ENCODE measurements at places on chromosomes 11 and 22. TPM values are rescaled to one million over a fixed set of nuclear protein-coding genes. Genes with fewer than 3 reads are reported as not detected.

DNA sequence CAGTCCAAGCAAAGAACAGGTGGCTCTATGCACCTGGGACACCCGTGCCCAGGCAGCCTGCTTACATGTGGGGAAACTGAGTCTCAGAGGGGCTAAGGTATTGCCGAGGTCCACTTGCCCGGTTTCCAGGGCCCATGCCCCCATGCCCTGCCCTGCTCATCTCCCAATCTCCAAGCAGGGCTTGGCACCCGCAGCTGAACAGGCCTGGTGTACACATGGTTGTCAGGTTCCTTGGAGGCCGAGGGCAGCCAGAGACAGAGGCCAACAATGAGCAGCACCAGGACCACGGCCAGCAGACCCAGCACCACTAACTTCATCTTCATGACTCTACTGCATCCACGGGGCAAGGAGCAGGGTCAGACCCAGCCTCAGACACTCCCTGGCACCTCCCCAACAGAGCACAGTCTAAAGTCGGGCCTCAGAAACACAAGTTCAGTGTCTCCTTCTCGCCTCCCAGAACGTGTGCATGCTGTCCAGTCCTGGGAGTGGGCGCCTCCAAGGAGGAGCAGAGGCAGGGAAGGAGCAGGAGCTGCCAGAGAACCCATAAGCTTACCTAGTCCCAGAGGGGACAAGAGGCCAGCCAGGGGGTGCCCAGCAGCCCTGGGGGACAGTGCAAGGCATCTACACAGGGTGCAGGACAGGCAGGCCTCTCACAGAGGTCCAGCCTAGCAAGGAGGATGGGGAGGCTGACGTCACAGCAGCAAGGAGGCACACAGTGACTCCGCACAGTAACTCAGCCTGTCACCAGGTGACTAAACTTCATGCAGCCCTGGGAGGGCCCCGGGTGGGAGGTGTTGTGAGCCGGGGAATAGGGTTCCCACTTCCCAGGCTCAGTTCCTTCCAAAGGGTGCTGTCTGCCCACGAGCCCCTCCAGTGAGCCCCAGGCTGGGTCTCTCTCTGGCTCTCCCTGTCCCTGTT, 20.2 kb upstream of the RGL4 start:
- no peaks in the 10 kb centered on the region for H3K27me3 ChIP-seq
- peaks cover 8% of the 10 kb centered on the region for H3K4me1 ChIP-seq
- H3K27ac ChIP-seq = no peak overlapping the region
- peaks cover 10% of the 10 kb centered on the region for H3K36me3 ChIP-seq

DNA sequence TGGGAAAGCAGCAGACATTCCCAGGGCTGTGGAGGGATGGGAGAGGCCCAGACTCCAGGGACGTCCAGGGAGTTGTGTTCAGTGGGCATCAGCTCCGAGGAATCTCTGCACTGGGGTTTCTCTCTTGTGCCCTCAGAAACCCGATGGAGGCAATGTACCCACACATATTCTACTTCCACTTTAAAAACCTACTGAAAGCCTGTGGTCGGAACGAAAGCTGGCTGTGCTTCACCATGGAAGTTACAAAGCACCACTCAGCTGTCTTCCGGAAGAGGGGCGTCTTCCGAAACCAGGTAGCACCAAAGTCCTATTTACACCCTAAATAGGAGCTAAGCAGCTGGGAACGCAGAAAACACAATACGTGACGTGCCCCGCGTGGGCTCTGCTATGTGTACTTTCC, 8.3 kb downstream of the APOBEC3D start:
- peaks cover 22% of the 10 kb centered on the region for H3K4me1 ChIP-seq
- no peak for DNase-seq
- no peaks in the 10 kb centered on the region for H3K27me3 ChIP-seq
- H3K36me3 ChIP-seq = peaks cover 51% of the 10 kb centered on the region

DNA sequence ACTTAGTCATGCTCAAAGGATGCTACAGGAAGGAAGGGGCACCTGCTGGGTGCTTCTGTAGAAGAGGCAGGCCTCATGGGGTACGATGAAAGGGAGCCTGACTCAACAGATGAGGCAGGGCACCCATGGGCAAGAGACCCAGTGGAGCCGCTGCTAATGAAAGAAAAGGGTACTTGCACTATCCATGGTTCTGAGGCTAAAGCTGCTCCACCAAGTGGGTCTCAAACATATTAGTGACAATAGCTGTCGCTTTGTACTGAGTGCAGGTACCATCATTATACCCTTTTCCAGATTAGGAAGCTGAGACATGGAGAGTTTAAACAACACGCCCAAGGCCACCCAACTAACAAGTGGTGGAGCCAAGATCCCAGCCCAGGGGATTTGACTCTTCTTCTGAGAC, 127.5 kb upstream of the SERPIND1 start:
- H3K27me3 ChIP-seq = peaks cover 11% of the 10 kb centered on the region
- no peaks in the 10 kb centered on the region for H3K36me3 ChIP-seq
- DNase-seq = no peak
- no peak overlapping the region for H3K4me3 ChIP-seq
- no peak overlapping the region for H3K27ac ChIP-seq

SULT4A1 gene
- not detected for total RNA-seq

DNA sequence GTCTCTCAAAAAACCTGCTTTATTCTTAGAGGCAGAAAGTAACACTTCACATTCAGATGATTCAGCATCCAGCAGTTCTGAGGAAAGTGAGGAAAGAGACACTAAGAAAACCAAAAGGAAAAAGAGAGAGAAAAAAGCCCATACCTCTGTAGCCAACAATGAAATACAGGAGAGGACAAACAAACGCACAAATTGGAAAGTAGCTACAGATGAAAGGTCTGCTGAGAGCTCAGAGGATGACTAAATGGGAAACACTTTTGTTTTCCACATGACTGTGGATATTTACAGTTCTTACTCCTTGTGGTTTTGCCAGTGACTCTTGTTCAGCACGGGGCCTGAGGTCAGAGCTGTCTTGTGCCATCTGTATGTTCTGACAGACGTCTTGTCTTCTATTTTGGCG, 3.8 kb downstream of the TIMM8B start:
- peaks cover 32% of the 10 kb centered on the region for H3K4me1 ChIP-seq
- H3K4me3 ChIP-seq = no peak overlapping the region
- DNase-seq = no peak
- no peaks in the 10 kb centered on the region for H3K27me3 ChIP-seq
- peak overlapping the region; percentile 74 for H3K27ac ChIP-seq

DNA sequence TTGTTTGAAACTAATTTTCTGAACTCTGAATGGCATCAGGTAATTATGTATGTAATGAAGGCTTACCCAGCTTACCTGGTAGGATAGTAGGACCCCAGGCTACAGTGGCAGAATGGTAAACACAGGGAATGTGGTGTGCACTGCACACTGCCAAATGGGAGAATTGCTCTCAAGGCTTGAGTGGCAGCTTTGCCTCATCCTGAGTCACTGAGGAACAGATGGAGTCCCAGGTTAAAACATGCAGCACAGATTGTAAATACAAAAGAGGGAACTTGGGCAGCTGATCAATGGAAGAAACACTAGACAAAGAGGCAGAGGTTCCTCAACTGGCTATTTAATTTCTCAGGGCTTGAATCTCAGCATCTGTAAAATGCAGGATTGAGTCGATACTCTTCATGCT, 24.4 kb downstream of the GPR83 start:
- no peak overlapping the region for H3K27ac ChIP-seq
- DNase-seq = no peak
- H3K36me3 ChIP-seq = no peaks in the 10 kb centered on the region

- peaks cover 57% of the 10 kb centered on the region for H3K27me3 ChIP-seq
- no peaks in the 10 kb centered on the region for H3K36me3 ChIP-seq
- no peak overlapping the region for H3K27ac ChIP-seq
These were observed 2.4 kb downstream of the LMO1 start for GRCh38 chr11:8261291-8261690.

- H3K27me3 ChIP-seq = no peaks in the 10 kb centered on the region
- H3K4me3 ChIP-seq = no peak overlapping the region
- H3K27ac ChIP-seq = no peak overlapping the region
- H3K4me1 ChIP-seq = no peaks in the 10 kb centered on the region
- H3K36me3 ChIP-seq = no peaks in the 10 kb centered on the region
These were observed 10.1 kb downstream of the MUC2 start for GRCh38 chr11:1084561-1085439.

MMP11 gene
- 0.87 TPM for total RNA-seq

- H3K27me3 ChIP-seq = peaks cover 4% of the 10 kb centered on the region
- H3K4me1 ChIP-seq = no peaks in the 10 kb centered on the region
- no peaks in the 10 kb centered on the region for H3K36me3 ChIP-seq
- DNase-seq = no peak
- no peak overlapping the region for H3K27ac ChIP-seq
These were observed 16.2 kb upstream of the SHANK3 start for GRCh38 chr22:50656122-50657070.

GSTT2B gene
- 0.66 TPM for total RNA-seq

DNA sequence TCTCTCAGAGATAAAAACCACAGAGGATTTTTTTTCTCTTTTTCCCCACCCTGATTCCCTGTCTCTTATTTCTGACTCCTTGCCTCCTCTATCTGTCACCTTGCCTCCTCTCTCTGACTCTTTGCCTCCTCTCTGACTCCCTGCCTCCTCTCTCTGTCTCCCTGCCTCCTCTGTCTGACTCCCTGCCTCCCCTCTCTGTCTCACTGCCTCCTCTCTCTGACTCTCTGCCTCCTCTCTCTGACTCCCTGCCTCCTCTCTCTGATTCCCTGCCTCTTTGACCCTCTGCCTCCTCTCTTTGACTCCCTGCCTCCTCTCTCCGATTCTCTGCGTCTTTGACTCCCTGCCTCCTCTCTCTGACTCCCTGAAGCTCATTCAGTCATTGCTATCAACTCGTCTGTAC, 3.1 kb downstream of the RASD2 start:
- no peak for DNase-seq
- H3K27me3 ChIP-seq = peaks cover 32% of the 10 kb centered on the region
- no peak overlapping the region for H3K27ac ChIP-seq

EXPH5 gene
- total RNA-seq = 1.2 TPM

- no peak for DNase-seq
- no peaks in the 10 kb centered on the region for H3K4me1 ChIP-seq
- H3K36me3 ChIP-seq = no peaks in the 10 kb centered on the region
- peaks cover 8% of the 10 kb centered on the region for H3K27me3 ChIP-seq
- H3K4me3 ChIP-seq = no peak overlapping the region
- no peak overlapping the region for H3K27ac ChIP-seq
These were observed 73.7 kb downstream of the RTL6 start for GRCh38 chr22:44424359-44424682.

RAB38 gene
- total RNA-seq = 2.0 TPM

- H3K36me3 ChIP-seq = no peaks in the 10 kb centered on the region
- peaks cover 4% of the 10 kb centered on the region for H3K4me1 ChIP-seq
- no peak overlapping the region for H3K27ac ChIP-seq
- H3K4me3 ChIP-seq = no peak overlapping the region
These were observed 99.9 kb upstream of the FGF3 start for GRCh38 chr11:69918938-69919650.

PNPLA5 gene
- not detected for total RNA-seq

DNA sequence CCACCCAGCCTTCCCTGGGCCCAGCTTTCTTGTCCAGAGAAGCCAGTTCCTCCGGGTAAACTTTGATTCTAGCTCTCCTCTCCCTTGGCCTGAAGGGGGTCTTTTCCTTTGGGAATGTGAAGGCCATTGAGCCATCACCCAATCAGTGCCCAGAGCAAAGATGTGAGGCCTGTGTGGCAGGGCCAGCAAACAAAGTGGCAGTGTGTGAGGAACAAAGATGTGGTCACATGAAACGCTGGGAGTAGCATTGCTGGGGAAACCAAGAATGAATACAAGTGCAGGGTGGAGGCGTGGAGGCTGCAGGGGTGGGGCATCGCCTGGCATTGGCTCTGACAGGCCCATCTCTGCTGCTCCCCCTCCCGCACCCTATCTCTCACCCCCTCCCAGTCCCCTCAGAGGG, 91.9 kb upstream of the BID start:
- no peak overlapping the region for H3K27ac ChIP-seq
- no peak for DNase-seq
- no peak overlapping the region for H3K4me3 ChIP-seq
- peaks cover 6% of the 10 kb centered on the region for H3K36me3 ChIP-seq
- no peaks in the 10 kb centered on the region for H3K27me3 ChIP-seq

DNA sequence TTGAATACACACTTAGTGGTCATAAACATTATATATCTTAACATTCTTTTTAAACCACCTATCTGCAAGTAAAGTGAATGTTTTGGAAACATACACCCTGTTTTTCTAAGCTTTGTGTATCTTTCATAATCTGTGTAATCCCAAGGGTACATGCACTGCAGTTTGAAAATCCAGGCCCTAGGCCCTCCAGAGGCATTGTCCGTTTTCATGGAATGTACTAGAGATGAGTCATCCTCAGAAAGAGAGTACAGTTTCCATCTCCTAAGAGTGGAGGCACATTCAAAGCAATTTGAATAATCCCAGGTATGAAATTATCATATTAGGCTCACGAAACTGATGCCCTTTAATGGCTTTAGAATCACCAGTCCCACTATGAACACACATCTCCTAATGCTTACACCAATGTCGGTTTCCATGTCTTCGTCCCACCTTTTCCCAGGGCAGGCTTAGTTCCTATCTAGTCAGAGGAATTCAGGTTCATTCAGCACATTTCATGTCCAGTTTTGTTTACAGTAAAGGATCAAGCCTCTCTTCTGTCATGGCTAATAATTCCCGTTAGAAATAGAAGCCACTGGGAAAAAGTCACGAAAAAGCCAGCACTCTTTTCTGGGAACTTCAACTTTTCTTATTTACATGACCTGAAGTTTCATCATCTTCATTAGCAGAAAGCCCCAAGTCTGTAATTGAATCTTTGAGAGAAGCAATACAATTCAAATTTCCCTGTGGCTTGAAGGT, 39.5 kb upstream of the CD44 start:
- H3K4me1 ChIP-seq = peaks cover 6% of the 10 kb centered on the region
- peaks cover 6% of the 10 kb centered on the region for H3K36me3 ChIP-seq
- H3K27me3 ChIP-seq = peaks cover 24% of the 10 kb centered on the region
- H3K27ac ChIP-seq = no peak overlapping the region
- H3K4me3 ChIP-seq = no peak overlapping the region

- no peak overlapping the region for H3K4me3 ChIP-seq
- no peaks in the 10 kb centered on the region for H3K4me1 ChIP-seq
- H3K36me3 ChIP-seq = no peaks in the 10 kb centered on the region
- no peak for DNase-seq
- H3K27ac ChIP-seq = no peak overlapping the region
- H3K27me3 ChIP-seq = no peaks in the 10 kb centered on the region
These were observed 655.6 kb upstream of the CNTN5 start for GRCh38 chr11:98365190-98365589.

- H3K27ac ChIP-seq = no peak overlapping the region
- H3K36me3 ChIP-seq = no peaks in the 10 kb centered on the region
- no peaks in the 10 kb centered on the region for H3K4me1 ChIP-seq
- no peak overlapping the region for H3K4me3 ChIP-seq
These were observed 52.1 kb upstream of the RASD2 start for GRCh38 chr22:35488513-35488912.

DNA sequence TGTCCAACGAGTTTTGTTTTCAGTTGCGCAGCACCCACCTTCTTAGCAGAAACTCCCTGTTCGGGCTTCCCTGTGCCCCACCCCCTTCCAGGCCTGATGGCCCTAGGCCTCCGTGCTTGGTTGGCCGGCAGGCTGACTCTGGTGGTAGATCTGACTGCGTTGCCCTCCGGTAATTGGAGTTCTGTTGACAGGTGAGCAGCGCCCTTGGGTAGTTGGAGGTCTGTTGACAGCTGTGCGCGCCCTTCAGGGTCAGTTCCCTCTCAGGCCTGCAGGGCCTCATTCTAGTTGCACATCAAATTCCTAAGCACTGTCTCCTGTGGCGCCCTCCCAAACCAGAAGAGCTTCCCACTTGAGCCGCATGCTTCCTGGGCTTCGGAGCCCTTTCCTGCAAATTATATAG, 776 bp downstream of the DGCR6 start:
- DNase-seq = no peak
- no peak overlapping the region for H3K27ac ChIP-seq
- no peaks in the 10 kb centered on the region for H3K27me3 ChIP-seq
- H3K4me1 ChIP-seq = no peaks in the 10 kb centered on the region
- no peaks in the 10 kb centered on the region for H3K36me3 ChIP-seq

- H3K4me3 ChIP-seq = no peak overlapping the region
- peaks cover 3% of the 10 kb centered on the region for H3K27me3 ChIP-seq
- H3K4me1 ChIP-seq = no peaks in the 10 kb centered on the region
- no peak for DNase-seq
- no peak overlapping the region for H3K27ac ChIP-seq
- H3K36me3 ChIP-seq = no peaks in the 10 kb centered on the region
These were observed 70.0 kb upstream of the HTATIP2 start for GRCh38 chr11:20293531-20293930.

Data from activated T-helper 2 cell treated with anti-CD3 and anti-CD28 coated beads, Interferon-gamma antibody, Interleukin-2, Interleukin-4, amounts not matched to agents 10 μg/mL and 5 μg/mL and 100 μg/mL, durations not matched to agents 14 hours and 24 hours and 36 hours (primary cell).